ENCODE measurements at places on chromosomes 6 and 20.

DNA sequence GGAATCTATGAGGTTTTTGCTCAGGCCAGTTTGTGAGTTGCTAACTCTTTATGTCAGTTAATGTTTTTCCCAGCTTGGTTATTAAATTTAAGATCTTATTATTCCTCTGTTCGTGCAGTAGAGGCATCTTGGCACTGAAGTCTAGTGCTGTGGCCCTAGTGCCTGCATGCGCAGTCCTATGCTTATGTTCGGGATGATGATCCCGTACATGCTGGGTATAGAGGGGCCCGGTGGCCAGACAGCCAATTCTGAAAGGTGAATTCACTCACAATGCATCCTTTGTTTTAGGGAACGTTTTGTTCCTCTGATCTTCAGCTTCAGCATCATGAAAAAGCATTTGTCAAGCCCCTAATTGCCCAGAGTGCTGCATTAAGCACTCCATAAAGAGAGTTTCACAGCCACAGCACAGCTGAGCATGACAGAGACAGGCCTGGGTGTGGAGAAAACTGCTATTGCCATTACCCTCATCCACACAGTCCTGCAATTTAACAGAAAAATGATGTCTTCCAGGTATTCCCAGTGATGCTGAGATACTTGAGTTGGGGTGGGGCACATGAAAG lies 39.8 kb upstream of the BACH2 start:
- no peak for DNase-seq

- no peak for DNase-seq
These were observed 2.1 kb downstream of the KIAA0319 start for GRCh38 chr6:24643920-24644319.

GRCh38 chr6:7100072-7100752 lies 7.5 kb upstream of the RREB1 start:
- no peak for DNase-seq

DNA sequence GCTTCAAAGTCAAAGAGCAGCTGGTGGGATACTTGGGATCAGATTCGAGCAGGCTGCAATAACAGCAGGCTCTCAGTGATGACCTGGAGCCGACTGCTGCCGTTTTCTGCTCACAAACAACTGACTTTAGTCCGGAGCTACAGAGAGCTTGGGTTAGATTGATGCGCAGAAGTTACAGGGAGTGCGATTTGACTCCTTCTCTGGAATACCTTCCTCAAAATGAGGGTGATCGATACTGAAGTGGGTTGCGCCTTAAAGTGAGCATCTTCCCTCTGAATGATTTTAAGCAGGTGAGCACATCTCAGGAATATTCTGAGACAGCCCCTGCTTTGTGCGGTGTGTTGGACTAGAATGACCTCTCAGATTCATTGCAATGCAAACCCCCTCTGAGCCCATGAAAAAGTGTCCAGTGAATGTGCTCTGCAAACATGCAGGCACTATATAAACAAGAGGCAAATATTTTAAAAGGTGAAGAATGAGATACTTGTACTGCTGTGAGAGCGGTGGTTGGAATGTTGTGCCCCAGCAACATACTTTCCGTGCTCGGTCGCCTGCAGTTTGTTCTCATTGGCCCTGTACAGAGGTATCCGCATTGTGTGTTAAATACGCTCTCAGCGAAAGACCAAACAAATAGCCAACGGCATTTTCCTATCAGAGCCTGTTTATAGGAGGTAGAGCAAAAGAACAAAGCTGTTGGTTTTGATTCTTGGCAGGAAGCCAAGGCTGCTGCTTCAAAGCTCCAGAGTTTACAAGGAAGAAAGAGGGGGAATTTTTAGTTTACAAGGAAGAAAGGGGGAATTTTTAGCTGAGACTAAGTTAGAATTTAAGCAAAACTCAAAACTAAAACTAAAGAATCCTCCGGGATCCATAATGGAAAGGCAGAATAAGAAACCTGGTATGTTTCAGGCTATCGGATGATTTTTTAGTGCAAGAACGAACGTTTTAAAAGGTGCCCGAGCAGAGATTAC lies 67.7 kb downstream of the PHACTR2 start:
- peak; percentile 4 for DNase-seq

DNA sequence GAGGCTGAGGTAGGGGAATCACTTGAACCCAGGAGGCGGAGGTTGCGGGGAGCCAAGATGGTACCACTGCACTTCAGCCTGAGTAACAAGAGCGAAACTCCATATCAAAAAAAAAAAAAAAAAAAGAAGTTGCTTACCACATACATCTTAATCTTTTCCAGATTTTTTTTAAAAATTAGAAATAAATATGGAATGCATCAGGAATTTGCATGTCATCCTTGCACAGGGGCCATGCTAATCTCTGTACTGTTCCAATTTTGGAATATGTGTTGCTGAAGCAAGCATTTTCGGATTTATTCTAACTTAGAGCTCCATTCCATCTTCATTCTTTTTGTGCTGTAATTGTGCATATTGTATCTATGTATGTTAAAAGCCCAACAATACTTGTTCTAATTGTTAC lies 62.5 kb downstream of the TRPC4AP start:
- DNase-seq = no peak

- no peak for DNase-seq
These were observed 39.2 kb downstream of the FAM50B start for GRCh38 chr6:3888153-3888957.

DNA sequence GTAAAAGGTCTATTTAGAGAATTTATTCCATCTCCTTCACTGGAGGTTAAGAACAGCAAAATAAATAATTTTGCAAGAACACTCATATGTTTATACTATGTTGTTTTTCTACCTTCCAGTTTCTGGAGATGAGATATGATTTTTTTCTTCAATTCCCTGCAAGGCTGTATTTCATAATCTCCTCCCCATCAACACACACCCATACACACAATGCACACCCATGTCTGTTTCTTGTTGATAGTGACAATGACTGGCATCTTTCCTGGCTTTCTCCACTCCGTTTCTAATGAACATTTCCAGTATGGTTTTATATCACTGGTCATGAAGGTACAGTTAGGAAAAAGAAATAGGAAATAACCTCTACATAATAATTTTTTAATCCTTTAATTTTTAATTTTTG lies 202.1 kb downstream of the ARHGAP18 start:
- DNase-seq = no peak

DNA sequence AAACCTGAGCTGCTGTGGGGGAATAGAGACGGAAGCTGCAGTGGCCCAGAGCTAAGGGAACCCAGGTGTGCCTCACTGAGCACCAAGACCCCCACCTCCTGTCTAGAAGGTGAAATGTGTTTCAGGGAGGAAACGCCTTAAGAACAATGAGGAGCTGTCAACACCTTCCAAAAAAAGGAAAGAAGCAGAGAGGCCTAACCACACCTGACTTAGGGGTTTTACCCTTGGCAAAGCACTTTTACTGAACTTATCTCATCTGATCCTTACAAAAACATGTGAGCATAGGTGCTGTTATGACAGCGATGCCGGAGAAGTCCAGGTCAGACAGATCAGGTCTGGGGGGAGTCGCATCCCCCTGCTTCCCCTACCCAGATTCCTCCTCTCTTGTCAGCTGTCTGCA lies 16.1 kb upstream of the CDKN1A start:
- no peak for DNase-seq

DNA sequence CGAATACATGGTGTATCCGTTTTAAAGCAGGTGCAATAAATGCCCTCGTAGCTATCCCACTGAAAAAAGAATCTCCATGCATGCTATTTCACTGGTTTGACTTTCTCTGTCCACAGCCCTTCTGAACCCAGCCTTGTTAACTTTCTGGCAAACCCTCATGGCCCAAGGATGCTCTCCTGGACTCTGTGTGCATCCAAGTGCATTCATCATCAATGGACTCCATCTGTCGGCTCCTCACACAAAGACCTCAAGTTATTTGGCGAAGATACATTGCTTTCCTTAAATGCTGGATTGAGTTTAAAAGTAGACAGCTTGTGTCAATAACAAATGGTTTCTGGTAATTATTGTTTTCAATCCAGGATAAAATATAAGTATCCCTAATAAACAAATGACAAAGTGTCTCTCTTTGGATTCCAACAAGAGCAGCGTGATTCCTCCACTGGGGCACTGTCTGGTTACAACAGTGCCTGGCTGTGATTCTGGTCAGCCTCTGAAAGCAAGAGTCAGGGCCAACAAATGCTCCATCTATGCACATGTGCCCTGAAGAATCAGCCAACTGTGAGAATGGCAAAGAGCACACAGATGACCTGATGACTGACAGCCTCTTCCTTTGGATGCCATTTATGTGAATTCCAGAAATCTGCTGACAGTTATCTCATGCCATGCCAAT lies 55.7 kb downstream of the FYN start:
- no peak for DNase-seq

GRCh38 chr6:15631432-15631831 lies 31.4 kb downstream of the DTNBP1 start:
- DNase-seq = no peak

GRCh38 chr6:10112871-10113549 lies 301.9 kb downstream of the TFAP2A start:
- DNase-seq = no peak

DNA sequence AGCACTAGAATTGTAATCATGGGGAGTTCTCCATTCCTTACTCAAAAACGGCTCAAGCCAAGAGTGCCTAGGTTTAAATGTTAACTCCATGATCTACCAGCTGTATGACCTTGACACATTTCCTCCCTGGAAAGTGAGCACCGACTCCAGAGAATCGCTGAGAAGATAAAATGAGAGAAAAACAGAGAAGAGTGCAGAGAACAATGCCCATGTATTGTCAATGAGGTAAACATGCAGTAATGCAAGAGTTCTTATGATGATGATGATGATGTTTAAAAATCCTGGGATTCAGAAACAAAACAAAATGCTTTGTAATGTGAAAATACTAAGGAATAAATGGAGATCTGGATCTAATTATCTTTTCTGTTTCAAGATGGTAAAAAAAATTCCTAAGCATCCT lies 64.8 kb upstream of the BEND6 start:
- peak; percentile 29 for DNase-seq

- peak; percentile 10 for DNase-seq
These were observed 25.3 kb upstream of the HECA start for GRCh38 chr6:139109558-139109957.

DNA sequence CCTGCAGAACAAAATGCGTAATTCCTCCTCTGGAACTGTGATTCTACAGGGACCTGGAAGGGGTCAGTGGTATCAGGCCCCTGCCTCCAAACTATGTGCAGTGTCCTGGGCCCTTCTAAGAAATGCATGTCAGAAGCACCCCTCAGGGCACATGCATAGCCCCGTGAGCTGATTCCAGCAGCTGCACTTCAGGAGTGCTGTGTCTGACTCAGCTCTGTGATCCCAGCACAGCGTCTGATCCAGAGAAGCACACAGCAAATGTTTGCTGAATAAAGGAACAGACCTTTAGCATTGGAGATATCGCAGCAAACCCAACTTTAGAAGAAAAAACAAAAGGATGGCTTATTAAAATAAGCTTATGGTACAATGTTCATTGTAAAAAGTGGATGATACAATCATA lies 15.8 kb upstream of the MAFB start:
- no peak for DNase-seq

GRCh38 chr6:38273325-38273724 lies 366.4 kb downstream of the BTBD9 start:
- no peak for DNase-seq
